ENCODE measurements at places on chromosomes 7 and 10.

DNA sequence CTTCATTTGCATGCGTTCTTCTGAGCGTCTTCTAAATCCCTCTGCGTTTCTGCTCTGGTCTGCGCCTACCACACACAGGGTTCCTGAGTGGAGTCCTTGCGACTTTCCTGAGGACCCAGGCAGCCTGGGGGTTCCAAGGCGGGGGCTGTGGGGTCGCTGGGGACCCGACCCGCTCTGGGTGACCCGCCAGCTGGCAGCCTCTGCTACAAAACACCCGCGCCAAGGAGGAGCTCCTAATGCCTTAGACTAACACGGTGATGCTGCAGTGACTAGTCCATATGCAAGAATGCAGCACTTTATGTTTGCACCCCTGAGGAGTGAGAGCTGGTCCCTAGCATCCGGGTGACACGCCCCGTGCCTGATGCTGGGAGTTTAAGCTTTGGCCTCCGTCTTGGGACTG lies 367.0 kb upstream of the POM121L12 start:
- DNase-seq: no peak

DNA sequence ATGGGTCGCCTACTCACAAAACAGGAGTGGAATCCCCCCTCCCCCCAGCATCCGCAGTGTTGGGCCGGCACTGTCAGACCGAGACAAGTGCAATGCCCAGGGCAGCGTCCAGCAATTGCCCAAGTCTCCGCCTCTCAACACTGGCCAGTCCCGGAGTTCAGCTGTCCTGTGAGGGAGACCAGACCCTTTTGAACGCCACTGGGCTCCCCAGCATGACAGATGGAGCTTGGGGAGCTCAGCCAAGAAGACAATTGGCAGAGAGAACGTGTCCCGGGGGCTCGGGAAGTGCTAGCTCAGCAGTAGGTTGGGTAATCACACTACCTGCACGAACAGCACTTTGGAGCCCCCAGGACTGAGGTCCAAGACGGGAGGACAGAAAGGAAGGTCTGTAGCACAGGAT lies 4.7 kb downstream of the COPS6 start:
- DNase-seq: no peak

GRCh38 chr7:17015598-17016031 lies 133.8 kb upstream of the AGR3 start:
- DNase-seq: no peak

DNA sequence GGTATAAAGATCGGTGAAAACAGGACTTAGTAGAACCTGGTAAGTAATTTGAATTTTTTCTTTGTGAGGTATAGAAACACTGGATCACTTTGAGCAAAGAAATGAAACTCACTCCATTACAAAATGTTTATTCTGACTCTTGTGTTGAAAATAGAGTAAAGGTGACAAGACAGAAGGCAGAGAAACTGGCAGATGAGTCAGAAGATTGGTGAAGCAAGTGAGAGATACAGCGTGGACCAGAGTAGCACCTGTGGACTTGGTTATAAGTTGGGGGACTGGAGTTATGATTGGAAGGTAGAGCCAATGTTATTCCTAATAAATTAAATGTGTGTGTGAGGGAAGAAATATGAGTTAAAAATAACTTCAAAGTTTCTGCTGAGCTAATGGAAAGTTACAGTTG lies 620.9 kb downstream of the ZWINT start:
- no peak for DNase-seq

DNA sequence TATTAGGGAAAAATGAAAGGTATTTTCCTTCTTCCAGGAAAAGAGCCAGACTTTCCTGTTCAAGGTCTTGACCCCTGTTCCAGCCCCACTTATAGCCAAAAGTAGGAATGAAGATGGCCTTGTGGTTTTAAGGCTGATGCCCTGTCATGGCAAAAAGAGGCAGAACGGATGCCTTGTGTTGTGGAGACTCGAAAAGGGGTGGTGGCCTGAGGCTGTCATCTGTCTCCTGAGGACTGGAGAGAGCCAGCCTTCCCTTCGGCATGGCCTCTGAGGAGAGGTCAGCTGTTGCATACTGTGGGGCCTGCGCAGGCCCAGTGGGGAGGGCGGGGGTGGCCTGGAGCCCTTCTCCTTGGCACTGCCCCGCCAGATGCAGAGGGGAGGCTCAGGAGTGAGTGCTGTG lies 166.0 kb upstream of the EEPD1 start:
- DNase-seq: no peak

DNA sequence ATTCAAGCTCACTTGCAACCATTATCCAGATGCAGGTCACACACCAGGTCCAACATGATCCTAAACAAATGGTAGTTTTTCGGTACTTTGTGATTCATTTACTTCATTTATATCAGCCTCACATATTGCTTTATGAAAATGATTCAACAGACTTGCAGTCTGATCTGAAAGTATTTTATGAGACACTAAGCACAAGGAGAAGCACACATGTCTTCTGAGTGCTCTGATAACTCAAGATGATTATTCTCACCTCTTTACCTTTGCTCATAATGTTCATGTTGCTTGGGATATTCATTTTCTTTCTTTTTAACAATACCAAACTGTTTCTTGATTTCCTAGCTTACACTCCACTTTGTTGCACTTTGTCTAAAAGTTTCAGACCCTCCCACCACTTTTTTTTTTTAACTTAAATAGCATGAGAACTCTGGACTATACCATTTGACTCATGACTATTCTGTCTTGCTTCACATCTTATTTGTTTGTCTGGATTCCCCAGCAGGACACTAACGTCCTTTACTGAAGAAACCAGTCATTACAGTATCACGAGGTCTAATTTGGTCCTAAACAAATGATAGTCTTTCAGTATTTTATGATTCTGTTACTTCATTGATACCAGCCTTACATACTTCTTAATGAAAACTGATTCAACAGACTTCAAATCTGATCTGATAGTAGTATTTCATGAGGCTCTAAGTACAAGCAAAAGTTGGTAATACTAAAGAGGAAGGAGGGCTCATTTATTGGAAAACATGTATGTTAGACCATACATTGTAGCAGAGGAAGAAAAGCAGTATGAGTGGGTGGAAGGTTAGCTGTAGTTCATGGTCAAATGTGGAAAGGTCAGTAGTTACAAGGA lies 171.8 kb upstream of the AHR start:
- DNase-seq: no peak

- DNase-seq: no peak
Observed at GRCh38 chr7:66255534-66256100, 50.5 kb downstream of the TPST1 start.

DNA sequence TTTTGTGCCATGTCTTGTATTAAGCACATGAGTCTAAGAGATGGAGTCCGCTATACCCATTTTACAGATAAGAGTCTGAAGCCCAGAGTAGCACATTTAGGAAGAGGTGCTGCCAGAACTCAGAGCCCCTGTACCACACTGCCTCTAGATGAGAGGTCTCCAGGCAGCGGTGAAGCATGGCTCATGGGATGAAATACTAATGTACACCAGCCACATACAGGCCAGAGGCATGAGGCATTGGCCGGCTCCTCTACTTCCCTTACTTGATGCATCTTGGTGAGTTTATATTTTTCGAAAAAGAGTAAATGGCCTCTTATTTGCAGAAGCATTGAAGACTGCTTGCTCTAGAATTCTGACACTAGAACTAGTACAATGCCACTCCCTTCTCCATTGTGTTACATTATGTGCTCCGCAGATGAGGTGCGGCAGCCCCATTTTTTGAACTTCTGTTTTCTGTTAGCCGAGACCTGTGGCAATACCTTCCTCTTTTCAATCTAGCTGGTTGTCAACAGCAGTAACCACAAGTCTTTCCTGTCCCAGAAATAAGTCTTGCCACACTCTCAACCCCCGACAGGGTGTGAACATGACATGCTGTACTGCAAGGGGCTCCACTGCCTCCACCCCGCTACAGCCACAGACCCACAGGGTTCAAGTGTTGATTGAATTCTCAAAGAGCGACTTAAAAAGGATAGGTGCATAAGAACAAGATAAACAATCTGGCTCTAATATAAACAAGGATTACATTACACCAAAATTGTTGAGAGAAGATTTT lies 145.3 kb downstream of the CELF2 start:
- no peak for DNase-seq

DNA sequence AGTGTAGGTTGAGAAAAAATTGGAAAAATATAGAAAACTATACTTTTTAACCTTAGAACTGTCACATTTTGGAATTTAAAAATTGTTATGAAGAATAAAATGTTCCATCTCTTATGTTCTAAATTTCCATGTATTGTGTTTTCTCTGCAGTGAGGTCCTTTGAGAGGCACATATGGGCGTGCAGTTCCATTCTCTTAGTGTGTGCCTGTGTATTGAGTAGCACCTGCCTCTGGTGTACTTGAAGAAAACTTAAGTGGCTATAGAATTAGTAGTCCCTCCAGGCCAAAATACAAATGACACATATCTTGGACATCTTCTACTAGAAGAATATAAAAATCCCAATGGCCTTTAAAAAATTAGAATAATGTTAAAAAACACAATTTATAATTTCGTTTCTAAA lies 149.2 kb downstream of the BICC1 start:
- no peak for DNase-seq

- peak; percentile 65 for DNase-seq
Observed at GRCh38 chr10:92291921-92292845, 1.2 kb downstream of the MARCHF5 start.

GRCh38 chr7:55070271-55070743 lies 51.5 kb downstream of the EGFR start:
- DNase-seq: peak; percentile 20

GRCh38 chr7:25073451-25073850 lies 51.6 kb downstream of the CYCS start:
- DNase-seq: no peak

GRCh38 chr7:115831371-115831770 lies 199.2 kb downstream of the TFEC start:
- DNase-seq: no peak

DNA sequence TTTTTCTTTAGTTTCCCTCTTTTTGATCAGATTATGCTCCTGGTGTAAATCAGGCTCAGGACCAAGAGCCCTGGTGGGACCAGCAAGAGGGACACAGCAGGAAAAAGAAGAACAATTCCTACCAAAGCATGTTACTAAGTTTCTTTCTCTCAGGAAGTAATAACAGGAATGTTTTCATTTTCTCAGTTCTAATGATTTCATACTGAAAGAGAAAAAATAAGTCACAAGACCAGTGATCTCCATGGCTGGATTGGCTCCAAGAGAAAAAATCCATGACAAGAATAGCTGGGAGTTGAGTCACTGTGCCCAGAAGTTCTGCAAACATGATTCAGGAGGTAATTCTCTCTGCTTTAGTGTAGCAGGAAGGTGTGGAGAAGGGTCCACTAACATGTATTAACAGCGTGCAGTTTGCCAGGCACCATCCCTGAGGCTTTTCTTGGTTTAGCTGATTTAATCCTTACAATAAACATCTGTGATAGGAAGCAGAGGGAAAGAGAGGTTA lies 23.8 kb upstream of the IFIT2 start:
- DNase-seq: no peak

- DNase-seq: no peak
Observed at GRCh38 chr7:93720106-93720505, 145.6 kb upstream of the CALCR start.

- DNase-seq: no peak
Observed at GRCh38 chr7:47563521-47563920, 18.4 kb downstream of the TNS3 start.

GRCh38 chr10:78831461-78831860 lies 237.3 kb upstream of the ZMIZ1 start:
- DNase-seq: no peak

DNA sequence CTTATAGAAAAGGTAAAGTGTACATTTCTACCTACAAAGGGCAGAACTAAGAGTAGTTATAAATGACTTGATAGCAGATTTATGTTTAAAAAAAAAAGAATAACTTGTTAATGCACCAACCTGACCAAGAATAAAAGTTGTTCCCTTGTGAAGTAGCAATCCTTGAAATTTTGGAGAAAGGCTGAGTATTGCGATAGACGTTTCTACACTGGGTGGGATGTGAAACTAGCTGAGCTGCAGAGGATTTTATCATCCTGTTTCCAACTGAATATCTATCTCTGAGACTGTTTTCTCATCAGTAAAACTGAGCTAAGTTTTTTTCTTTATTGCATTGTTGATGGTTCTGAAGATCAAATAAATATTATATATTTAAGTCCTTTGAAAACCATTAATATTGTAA lies 14.6 kb downstream of the MDFIC start:
- DNase-seq: no peak

DNA sequence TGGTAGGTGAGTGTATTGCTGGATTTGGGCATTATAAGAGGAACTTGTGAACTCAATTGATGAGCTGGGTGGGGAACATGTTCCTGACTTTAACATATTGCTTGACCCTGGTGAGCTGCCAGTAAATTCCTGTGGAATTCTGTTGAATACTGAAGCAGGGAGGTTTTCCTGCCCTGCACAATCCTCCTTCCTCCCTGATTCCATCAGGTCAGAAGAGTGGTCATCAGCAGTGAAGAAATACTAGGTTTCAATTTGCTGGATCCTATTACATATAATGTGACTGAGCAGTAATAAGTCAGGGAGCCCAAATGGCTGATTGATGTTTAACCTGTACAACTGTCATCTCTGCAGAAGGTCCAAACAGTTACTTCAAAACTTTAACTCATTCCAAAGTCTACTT lies 581.2 kb downstream of the SUGCT start:
- no peak for DNase-seq

- no peak for DNase-seq
Observed at GRCh38 chr7:20141666-20142065, 75.5 kb downstream of the MACC1 start.

GRCh38 chr7:64884085-64884912 lies 18.8 kb upstream of the ZNF273 start:
- no peak for DNase-seq

- DNase-seq: peak; percentile 26
Observed at GRCh38 chr10:131944412-131944811, 37.3 kb downstream of the BNIP3 start.

DNA sequence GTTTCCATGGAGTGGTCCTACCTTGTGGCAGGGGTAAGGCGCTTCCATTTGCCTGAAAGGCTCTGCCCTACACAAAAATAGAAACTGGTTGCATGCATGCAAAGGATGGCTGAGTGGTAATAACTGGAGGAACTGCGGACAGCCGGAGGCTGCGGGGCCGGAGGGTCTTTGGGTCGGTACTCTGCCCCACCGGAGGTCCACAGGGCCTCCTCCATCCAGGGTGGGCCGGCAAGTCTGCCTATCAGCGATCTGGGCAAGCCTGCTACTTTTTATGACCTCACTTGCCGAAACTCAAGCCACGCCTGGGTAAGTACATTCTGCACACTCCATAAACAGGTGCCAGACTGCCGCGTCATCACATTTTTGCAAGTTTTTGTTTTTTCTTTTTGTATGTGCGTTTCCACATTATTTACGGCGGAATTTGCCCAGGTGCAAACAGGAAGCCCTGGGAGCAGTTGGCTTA lies 30.0 kb downstream of the TACC2 start:
- peak; percentile 84 for DNase-seq

DNA sequence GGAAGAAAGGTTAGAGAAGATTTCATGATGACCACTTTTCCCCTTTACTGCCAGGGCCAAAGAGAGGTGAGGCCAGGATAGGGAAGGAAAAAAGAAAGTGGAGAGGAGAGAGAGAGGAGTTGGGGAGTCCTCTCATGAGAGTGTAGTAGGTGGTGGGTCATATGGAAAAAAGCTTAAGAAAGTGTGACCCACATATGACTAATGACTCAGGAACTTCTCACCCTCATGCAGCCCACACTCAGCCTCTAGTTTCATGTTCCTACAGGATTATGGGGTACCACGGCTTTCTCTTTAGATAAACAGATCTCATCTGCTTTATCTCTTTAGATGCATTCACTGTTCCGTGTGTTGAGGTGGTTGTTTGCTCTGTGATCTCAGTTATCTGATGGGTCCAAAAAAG lies 462.5 kb upstream of the IGFBP3 start:
- no peak for DNase-seq
